ENCODE measurements at places on chromosomes 5 and 9.
A peak's percentile ranks its signal among the peaks of the same experiment; 100 is the strongest.

GRCh38 chr9:13962006-13962405, 351.9 kb downstream of the NFIB start:
- DNase-seq: no peak

DNA sequence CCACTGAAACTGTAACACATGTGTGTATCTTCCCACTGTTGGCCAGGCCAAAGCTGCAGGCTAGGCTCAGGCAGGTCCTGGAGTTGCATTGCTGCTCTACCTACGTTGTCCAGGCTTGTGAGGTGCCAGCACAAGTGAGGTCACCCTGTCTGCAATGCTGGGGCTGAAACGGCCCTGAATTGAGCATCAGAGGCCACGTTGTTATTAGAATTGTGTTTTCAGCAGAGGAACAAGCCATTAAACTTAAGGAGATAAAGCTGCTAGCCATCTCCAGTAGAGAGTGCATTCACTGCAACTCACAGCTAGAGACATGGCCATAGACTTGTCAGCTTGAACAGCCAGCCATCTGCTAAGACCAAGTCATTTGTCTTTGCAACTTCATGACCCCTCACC, 191.8 kb downstream of the SEMA6A start:
- DNase-seq: no peak

DNA sequence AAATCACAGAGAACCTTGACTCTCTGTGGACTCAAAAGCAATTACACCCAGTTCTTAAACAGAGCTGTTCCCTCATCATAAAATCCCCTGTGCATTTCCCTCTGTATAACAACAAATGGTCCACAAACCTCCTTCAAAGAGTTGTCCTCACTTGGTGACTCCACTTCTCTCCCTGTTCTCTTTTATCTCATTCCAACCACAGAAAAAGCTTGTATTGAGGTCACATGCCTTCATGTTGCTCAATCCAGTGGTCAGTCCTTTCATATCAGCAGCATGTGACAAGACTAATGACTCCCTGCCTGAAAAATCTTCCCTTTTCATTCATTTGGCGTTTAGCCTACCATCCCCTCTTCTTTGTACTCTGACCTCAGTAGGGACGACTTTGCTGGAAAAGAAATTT, 158.0 kb downstream of the DEPDC1B start:
- DNase-seq: peak; percentile 89

DNA sequence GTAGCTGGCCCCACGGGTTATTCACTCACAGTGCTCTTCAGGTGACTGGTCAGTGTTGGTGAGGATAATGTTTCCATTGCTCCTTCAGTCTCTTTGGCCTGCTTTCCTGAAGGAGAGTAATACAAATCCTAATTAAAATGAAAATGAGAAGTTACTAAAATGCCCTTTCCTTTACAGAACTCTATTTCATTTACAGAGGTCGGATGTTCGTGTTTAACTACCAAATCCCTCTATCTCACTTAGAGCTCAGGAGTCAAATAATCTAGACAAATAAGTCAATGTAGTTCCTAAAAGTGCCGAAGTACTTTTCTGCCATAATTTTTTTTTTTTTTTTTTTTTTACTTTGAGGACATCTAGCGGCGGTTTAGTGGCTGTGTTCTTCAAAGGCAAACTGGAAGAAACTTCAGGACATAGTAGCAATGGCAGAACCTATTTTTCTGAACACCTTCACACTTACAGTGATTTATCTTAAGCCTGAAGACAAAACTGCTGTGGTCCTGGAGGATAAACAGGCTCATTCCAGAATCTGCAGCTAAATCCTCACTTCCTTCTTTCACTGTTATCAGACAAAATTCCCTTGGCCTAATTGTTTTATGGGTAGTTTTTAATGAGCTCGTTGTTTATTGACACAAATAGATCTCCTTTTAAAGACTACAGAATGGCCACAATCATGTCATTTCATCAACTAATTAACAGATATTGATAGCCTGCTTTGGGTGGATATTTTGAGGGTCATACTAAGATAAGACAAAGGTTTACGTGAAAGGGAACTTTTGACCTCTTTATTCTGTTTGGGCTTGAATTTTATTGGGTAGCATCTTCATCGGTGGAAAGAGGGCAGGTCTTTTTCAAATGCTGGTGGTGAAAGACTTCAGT, 207.6 kb upstream of the DMRTA1 start:
- DNase-seq: peak; percentile 29

- DNase-seq: no peak
These were observed 95.9 kb upstream of the GNAQ start for GRCh38 chr9:78127279-78128225.

- no peak for DNase-seq
These were observed 135.8 kb downstream of the TRIM36 start for GRCh38 chr5:115033861-115034260.

Data from brain microvascular endothelial cell (primary cell).